ENCODE measurements at places on chromosomes 16 and 17.

GRCh38 chr16:57807968-57808528 lies 5.8 kb upstream of the KIFC3 start:
- no peak for DNase-seq

DNA sequence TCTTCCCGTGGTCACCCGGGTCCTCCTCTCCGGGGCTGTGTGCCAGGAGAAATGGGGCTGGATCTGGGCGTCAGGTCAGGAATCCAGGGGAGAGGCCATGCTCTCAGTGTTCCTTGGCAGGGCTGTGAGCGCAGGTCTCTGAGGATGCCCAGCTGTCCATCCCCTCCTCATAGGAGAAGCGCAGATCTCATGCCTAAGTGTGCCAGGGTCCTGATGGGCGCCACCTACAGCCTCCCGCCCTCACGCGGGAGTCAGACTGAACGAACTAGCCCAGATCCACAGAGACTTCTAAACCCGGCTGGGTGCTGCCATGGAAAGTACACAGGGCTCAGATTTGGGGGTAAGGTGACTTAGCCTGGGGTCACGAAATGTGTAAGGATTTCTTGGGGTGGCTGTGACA lies 24.3 kb downstream of the MGRN1 start:
- no peak for DNase-seq

- DNase-seq = no peak
These were observed 200.4 kb downstream of the IRF8 start for GRCh38 chr16:86099326-86099725.

- DNase-seq = no peak
These were observed 33.1 kb downstream of the FOXL1 start for GRCh38 chr16:86611525-86611855.

DNA sequence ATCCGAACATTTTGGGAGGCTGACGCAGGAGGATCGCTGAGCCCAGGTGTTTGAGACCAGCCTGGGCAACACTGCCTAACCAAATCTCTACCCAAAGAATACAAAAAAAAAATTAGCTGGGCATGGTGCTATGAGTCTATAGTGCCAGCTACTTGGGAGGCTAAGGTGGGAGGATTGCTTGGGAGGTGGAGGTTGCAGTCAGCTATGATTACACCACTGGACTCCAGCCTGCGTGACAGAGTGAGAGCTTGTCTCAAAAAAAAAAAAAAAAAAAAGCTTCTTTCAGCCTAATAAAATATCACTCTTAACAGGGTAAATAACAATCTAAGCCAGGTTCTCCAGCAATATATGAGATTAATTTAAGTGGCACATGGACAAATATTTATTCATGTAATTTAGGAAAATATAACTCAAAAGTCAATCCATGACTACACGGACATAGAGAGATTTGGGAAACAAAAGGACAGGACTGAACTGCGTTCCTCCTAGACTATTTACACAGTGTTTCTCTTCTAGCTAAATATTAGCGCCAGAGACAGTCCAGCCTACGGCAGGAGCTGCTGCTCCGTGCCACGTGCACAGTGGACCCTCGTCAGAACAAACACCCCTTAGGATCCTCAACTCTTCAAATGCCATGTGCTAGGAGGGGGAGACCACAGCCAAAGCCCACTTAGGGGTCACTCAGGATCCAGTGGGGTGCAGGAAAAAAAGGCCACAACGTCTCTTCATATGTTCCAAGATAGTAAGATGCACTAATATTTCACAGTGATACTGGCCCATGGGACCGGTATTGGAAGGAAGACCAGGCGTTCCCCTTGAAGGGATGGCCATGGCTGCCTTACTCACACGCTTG lies 8.7 kb downstream of the USP36 start:
- DNase-seq = no peak

DNA sequence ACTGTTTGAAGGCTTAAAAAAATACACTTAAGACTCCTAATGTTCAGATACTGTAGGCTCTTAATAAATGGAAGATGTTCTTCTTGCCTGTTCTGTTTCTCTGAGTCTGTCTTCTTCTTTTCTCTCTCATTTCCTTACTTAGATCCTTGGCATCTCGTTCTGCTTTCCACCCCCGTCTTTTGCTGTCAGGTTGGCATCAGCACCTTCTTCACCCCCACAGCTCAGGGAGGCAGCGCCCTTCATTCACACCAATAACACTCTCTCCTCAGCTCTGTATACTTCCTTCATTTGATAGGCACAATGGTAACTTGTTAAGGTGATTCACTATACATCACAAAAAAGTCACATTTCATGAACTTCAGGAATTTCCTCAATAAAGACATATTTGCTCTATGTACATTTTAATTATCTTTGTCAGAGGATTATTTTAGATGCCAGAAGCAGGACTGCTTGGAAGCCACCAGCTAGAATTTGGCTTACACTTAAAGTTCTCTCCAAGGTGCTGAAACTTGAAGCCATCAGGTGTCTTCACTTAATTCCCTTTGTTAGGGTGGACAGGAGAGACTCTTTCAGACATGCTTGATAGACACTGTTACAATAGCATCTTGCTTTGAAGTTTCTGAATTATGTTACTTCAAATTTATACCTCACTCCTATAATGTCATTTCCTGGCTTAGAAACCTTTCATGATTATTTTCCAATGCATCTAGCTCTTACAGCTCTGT lies 670.1 kb upstream of the C16orf82 start:
- no peak for DNase-seq

DNA sequence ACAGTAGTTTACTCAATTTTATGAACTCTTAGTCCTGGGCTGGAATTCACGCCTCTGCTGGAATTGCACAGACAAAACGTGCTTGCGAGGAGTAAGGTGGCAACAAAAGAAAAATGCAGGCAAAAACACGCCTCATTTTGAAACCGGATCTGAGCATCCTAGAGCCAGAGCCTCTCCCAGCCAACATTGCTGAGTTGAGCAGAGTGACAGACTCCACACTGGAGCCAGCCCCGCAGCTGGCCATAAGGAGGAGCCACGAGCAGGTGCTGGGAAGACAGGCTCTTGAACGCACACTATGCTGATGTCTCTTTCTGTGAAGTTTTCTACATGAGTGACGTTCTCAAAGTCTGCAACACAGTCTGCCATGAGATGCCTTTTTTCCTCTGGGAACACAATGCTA lies 14.6 kb upstream of the HSBP1 start:
- DNase-seq = no peak

DNA sequence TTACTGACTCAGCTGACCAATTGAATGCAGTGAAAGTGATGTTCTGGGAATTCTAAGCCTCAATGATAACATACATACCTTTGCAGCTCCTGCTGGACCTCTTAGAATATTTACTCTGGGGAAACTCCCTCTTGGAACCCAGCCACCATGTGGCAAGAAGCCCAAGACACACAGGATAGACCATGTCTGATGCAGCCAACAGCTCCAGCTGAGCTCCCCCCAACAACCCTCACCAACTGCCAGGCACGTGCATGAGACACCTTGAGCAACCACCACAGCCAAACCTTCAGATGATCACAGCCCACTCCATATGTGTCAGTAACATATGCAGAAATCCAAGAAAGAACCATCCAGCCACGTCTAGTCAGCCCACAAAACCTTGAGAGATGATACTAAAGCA lies 53.0 kb downstream of the XYLT1 start:
- no peak for DNase-seq
